Upper lobe of left lung (tissue), 6 donors: ENCODE measurements at places on chromosomes 12 and 14.

DNA sequence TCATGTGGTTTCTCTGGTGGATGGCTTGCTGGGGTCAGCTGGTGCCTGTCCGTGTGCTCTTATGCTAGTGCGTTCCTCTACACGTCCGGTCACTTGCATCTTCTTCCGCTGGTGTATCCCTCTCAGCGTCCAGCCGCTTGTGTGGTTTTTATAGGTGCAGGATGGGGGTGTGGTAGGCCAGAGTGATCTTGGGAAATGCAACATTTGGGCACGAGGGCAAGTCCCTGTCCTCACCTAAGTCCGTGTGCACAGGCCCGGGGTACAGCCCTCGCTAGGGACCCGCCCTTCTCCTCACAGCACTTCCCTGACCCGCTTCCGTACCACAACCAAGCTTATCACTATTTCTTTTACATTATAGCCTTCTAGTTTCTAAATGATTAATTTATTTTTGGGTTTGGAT lies 17.3 kb downstream of the RERGL start:
- DNase-seq = peak; percentile 2

- DNase-seq = no peak
Measured at GRCh38 chr14:50688875-50689274, 20.8 kb upstream of the SAV1 start.

GRCh38 chr14:31405106-31405505 lies 15.2 kb downstream of the HEATR5A start:
- DNase-seq = no peak

DNA sequence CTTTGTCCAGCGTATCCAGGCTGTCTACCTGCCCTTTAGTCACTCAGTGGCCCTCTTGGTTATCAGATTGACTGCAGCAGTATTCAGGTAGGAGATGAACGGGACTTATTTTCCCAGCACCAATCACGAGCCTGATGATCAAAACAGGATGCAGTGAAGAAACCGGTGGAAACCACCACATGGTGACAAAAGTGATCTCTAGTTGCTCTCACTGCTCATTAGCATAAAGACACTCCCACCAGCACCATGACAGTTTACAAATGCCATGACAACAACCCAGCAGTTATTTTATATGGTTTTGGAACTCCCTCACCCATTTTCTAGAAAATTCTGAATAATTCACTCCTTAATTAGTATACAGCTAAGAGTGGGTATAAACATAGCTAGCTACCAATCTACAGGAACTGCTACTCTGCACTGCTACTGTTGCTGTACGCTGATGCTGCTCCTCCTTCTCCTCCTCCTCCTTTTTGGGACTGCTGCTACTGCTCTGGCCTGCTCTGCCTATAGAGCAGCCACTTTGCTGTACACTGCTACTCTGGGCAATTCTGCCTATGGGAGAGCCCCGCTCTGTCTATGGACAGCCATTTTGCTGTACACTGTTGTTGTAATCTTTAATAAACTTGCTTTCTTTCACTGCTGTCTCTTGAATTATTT lies 142.5 kb upstream of the SSTR1 start:
- DNase-seq = no peak

- no peak for DNase-seq
Measured at GRCh38 chr12:115336506-115336905, 652.5 kb upstream of the TBX3 start.

GRCh38 chr12:12210416-12210815 lies 56.4 kb downstream of the LRP6 start:
- no peak for DNase-seq

- peak; percentile 59 for DNase-seq
Measured at GRCh38 chr12:6620137-6620884, 13.1 kb upstream of the CHD4 start.

DNA sequence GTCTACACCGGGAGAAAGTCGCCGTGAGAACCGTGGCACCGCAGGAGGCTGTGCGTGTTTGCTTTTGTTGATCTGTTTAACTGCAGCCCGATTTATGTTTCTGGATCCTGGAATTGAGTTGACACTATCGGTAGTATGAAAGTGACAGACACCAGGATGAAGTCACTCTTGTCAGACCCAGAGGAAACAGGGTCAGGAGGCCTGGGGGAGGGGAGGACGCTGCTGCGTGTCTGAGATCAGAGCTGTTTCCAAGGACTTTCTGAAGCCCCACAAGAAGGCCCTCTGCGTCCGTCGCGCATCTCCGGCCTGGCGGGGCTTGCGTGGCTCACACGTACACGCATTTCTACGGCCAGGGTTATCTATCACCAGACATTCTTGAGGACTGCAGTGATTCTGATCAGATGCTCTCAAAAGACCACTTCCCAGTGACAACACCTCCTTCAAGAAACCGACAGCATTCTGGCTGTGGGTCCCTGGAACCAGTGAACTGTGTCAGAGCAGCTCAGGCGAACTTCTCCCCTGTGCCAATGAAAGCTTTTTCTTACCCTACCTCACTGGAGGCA lies 263.4 kb downstream of the ADGRD1 start:
- no peak for DNase-seq

GRCh38 chr12:92404921-92405320 lies 259.3 kb upstream of the BTG1 start:
- no peak for DNase-seq

DNA sequence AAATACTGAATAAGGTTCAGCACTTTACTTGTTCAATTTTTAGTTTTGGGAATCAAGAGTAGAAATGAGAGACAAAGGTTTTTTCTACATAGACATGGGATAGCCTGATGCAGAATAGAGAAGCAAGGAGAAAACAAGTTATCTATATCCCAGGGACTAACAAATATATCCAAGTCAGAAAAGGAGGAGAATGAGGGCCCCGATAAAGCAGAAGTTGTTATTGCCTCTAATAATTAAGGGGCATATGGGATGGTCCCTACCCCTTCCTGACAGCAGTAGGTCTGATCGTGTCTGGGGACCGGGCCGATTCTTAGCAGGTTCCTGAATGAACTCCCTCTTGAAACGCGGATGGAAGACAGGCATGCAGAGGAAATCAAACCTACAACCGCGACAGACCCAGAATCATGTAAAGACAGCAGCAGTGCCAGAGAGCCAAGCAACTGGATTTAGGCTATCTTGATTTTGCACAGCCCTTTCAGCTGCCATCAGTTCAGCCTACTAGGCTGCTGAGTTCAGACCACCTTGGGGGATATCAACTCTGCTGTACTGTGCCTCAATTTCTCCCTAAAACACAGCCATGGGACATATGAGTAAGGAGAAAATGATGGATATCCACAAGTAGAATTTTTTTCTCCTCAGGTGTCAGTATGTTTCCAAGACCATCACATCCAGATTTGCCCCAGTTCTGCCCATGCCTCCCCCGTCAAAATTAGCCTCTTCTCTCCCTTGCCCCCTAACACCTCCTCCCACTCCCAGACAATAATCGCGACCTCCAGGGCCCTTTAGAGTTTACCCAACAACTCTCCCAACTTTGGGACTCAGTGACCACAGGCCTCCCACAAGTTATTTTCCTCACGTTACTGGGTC lies 706 bp downstream of the PRMT5 start:
- no peak for DNase-seq

- DNase-seq = no peak
Measured at GRCh38 chr14:103130965-103131364, 7.7 kb downstream of the TNFAIP2 start.

GRCh38 chr14:29705801-29706200 lies 221.8 kb downstream of the PRKD1 start:
- DNase-seq = no peak

- DNase-seq = no peak
Measured at GRCh38 chr12:2080604-2081003, 27.8 kb downstream of the CACNA1C start.

DNA sequence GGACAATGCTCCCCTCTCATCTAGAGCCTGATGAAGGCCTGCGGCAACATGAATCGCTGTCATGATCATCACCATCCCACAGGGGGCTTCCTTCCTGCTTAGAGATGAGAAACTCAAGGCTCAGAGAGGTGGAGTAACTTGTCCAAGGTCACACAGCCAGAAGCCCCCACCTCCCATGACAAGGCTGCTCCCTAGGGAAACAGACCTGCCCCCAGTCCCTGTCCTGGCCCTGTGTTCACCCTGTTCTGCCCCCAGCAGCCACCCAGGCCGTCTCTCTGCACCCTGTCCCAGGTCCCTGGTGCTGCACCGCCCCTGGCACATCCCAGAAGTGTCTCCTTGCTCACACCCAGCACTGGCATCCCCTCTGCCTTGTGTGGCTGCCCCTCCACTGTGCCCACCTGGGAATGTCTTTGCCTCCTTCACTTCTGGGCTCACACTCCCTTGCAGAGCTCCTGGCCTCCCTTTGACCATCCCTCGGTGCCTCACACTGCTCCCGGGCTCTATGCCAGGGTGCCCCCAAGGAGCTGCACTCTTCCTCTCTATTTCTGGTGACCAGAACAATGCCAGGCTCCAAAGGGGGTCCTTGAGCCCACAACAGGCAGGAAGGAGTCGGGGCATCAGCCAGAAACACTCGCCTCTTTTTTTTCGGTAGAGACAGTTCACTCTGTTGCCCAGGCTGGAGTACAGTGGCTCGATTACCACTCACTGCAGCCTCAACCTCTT lies 70.5 kb downstream of the BCL11B start:
- DNase-seq = no peak

GRCh38 chr12:15555446-15555845 lies 233.1 kb downstream of the PTPRO start:
- no peak for DNase-seq
